Activated CD4-positive, alpha-beta T cell treated with anti-CD3 and anti-CD28 coated beads for 36 hours (primary cell): ENCODE measurements at places on chromosomes 4 and X. TPM values are rescaled to one million over a fixed set of nuclear protein-coding genes. Genes with fewer than 3 reads are reported as not detected.

- H3K4me3 ChIP-seq, result no peak overlapping the region
- H3K36me3 ChIP-seq, result no peaks in the 10 kb centered on the region
- H3K27ac ChIP-seq, result no peak overlapping the region
- no peaks in the 10 kb centered on the region for H3K27me3 ChIP-seq
- no peak for DNase-seq
Measured at GRCh38 chr4:96108146-96108545, 268.3 kb downstream of the PDHA2 start.

DNA sequence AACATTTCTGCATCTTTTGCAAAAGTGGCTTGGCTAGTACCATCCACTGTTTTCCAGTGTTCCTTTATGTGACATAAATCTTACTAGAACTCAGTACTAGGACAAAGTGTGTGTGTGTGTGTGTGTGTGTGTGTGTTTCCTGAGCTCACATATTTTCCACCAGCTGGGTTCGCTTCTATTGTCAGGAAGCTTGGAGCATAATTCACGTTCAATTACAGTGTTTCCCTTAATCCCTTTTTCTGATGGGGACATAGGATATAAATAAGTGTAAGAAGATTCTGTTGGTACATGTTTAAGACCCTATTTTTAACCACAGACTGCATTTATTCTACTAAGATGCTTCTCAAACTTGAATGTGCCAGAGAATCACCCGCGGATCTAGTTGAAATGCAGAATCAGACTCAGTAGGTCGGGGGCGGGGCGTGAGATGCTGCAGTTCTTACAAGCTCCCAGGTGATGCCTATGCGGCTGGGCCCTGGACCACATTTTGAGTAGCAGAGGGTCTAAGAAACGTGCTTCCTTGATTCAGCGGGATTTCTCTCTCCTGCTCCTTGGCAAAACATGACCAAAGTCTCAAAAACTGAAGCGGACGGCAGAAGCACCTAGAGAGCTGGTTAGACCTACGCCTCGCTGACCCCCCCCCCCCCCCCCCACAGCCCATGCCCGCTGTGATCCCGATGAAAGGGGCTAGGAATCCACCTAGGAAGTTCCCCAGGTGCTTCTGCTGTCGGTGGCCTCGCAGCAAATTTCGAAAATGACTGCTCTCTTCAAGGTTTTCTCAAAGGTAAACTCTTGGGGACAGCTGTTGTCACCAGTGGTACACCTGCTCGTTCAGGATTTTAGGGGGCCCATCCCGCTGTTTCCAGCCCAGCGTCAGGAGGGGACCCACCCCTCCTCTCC is 797 bp downstream of the CD99L2 start:
- peak overlapping the region; percentile 74 for H3K4me3 ChIP-seq
- DNase-seq, result peak; percentile 70
- H3K27ac ChIP-seq, result peak overlapping the region; percentile 8
- H3K4me1 ChIP-seq, result peaks cover 10% of the 10 kb centered on the region
- no peaks in the 10 kb centered on the region for H3K27me3 ChIP-seq

DNA sequence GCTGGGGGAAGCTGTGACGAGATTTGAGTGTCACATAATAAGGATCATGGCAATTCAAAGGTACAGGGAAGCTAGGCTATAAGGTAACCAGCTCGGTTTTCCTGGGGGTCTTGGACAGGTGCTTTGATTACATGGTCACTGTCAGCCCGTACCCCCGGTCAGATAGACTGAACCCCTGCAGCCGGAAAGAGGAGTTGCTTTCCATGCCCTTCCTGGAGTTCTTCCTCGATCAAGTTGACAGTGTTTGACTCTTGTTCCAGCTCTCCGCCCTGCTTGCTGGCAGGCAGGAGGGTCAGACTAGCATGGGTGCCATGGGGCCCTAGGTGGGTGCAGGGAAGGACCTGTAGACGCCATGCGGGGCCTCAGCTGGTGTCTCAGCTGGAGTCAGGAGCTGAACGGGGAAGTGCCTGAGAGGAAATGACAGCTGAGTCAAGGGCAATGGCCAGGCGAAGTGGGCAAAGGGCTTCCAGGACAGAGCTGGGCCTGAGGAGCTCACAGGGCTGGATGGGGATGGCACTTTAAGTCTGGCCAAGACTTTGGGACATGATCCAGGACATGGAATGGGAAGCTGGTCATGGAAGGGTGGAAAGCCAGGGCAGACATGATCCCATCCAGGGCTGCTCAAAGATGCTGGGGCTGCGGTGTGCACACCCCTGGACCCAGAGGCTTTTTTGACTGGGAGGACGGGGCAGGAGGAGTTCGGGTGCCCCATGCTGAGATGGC is 1.6 kb downstream of the TMEM187 start:
- H3K27me3 ChIP-seq, result no peaks in the 10 kb centered on the region
- H3K27ac ChIP-seq, result peak overlapping the region; percentile 97
- no peak for DNase-seq
- peaks cover 14% of the 10 kb centered on the region for H3K36me3 ChIP-seq
- peak overlapping the region; percentile 88 for H3K4me3 ChIP-seq

DNA sequence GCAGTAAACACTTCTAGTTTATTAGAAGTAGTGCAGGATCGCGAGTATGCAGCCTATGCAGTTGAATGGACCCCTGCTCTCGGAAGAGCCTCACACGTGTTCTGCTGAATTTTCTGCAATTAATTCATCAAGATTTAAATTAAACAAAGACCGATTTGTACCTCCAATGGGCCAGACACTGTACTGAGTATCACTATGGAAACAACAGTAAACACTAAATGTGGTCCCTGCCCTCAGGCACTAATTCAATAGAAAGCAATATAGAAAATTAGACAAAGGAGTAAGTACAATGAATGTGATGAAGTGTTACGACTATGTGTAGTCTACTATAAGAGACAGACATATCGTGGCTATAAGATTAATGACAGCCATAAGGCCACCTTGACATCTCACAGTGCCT is 740.3 kb upstream of the FRG1 start:
- H3K27ac ChIP-seq, result no peak overlapping the region
- no peak for DNase-seq
- H3K36me3 ChIP-seq, result no peaks in the 10 kb centered on the region
- no peak overlapping the region for H3K4me3 ChIP-seq
- H3K27me3 ChIP-seq, result peaks cover 3% of the 10 kb centered on the region

- peaks cover 9% of the 10 kb centered on the region for H3K36me3 ChIP-seq
- no peak overlapping the region for H3K4me3 ChIP-seq
- no peak overlapping the region for H3K27ac ChIP-seq
Measured at GRCh38 chrX:21958916-21959315, 18.4 kb downstream of the SMS start.

MTNR1A gene
- not detected for total RNA-seq

ZNF518B gene
- total RNA-seq, result 14.0 TPM

DNA sequence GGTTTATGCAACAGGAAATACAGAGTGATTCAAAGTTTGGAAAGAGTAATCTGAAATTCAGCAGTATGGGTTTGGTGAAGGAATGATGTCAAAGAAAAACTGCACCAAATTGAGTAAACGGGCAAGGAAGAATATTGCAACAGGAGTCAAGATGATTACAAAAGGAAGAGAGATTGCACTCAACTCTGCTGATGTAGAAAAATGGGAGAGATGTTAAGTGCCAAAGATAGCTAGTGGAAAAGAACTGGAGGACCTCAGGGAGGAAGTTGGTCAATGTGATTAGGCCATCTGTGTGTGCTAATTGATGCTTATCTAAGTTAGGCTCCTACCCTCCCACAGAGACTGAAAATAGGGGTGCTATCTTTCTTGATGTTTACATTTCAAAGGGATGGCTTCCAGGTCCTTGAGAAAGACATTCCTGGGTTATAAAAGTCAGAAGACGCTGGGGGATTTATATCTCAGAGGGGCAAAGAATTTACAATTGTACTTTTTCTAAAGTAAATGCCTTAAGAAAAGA is 167.4 kb upstream of the FAM47A start:
- no peak overlapping the region for H3K27ac ChIP-seq
- no peak for DNase-seq
- no peaks in the 10 kb centered on the region for H3K4me1 ChIP-seq

DNA sequence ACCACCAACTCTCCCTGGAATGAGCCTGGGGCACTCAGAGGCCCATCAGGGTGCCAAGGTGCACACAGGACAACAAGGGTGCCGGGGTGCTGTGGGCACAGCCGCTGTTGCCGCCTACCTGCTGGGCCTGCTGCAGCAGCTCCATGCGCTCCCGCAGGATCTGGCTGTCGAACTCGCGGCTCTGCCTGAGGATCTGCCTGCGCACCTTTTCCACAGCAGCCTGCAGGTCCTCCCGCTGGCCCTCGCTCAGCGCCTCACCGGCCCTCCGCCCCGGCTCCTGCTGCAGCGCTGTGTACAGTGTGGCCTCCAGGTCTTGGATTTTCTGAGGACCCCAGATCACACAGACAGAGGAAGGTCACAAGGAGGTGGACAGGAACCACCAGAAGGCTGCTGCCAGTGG is 17.6 kb upstream of the C4orf50 start:
- no peaks in the 10 kb centered on the region for H3K36me3 ChIP-seq
- H3K4me3 ChIP-seq, result no peak overlapping the region
- H3K4me1 ChIP-seq, result no peaks in the 10 kb centered on the region
- no peak for DNase-seq
